HTR-8/SVneo (cell line): ENCODE measurements at places on chromosomes 2 and 18.

- DNase-seq, result no peak
These were observed 2.9 kb upstream of the RRM2 start for GRCh38 chr2:10119601-10120157.

GRCh38 chr2:197216361-197216979 is 94.1 kb downstream of the ANKRD44 start:
- no peak for DNase-seq

GRCh38 chr2:46552079-46552478 is 72.7 kb downstream of the TMEM247 start:
- DNase-seq, result no peak

GRCh38 chr2:154226931-154227330 is 355.2 kb downstream of the GALNT13 start:
- no peak for DNase-seq

- DNase-seq, result no peak
These were observed 33.8 kb upstream of the TMEM87B start for GRCh38 chr2:112021290-112021689.
